ENCODE measurements at places on chromosomes 7 and 10.

DNA sequence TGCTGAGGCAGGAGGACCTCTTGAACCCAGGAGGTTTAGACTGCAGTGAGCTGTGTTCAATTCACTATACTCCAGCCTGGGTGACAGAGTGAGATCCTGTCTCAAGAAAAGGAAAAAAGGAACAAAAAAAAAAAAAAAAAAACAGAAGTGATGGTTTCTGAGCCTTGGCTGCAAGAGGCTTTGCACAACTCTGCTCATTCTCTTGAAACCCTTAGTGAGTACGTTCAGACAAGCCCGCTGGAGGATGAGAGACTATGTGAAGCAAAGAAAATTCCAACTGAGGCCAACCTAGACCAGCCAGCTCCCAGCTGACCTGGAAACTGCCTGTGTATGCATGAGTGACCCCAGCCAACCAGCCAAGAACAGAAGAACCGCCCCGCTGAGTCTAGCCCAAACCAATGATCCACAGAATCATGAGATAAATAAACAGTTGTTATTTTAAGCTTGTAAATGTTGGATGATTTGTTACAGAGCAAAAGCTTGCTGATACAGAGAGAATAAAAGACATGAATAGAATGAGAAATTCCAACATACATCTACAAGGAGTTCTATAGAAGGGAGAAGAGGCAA lies 50.6 kb upstream of the FZD9 start:
- no peak for DNase-seq

DNA sequence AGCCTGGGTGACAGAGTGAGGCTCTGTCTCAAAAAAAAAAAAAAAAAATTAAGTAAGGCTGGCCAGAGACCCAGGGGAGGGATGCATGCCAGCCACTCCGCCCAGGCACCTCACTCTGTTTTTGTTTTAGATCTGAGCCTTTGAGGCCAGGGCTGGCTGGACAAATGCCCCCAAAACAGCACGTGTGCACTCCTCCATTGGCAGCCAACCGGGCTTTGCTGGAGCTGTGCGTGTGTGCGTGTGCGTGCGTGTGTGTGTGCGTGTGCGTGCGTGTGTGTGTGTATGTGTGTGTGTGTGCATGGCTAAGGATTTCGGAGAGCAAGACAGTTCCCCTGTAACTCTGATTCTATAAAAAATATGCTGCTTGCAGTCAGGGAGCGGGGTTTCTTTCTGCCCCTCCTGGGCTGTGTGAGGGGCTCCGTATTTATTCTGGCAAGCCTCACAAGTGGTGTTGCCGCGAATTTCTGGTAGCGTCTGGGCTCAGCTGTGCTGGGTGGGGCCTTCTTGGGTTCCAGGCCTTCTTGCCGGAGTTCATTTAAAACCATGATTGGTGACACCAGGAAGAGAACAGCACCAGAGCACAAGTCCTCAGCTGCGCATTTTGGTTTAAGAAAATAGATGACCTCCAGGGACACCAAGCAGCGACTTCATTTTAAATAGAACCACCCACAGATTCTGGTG lies 28.1 kb upstream of the UNCX start:
- no peak for DNase-seq

DNA sequence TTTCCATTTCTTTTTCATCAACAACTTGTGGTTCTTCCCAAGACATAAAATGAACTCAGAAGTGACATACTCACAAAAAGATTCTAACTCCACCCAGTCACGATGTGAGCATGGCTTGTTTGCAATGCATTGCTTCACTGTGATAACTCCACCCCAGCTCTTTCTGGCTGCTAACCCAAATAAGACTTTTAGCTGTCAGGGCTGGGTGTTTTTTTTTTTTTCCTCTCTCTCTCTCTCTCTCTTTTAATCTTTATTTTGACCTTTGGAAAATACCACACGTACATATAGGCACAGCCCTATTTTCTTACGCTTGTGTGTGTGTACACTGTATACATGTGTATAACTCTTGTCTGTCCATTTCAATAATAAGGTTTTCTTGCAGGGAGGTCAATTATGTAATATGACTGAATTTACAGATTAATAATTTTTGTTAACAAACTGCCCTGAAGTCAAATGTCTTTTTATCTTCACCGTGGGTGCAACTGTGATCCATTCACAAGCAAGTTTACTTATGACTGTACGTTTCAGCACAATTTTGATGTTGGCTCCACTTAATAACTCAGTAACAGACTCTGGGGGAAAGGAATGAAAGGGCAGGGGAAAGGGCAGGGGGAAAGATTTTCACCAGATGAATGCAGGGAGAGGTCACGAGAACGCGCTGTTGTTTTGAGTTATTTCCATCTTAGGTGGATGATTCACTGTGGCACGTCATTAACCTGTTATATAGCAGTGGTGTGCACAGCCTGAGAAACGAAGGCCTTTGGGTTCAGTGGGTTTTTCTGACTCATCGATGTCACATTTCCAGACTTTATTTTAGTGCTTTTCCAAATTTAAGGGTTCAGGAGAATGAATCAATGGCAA lies 49.1 kb downstream of the APBB1IP start:
- DNase-seq: no peak

- DNase-seq: no peak
Observed at GRCh38 chr10:130128922-130129321, 7.3 kb upstream of the GLRX3 start.

DNA sequence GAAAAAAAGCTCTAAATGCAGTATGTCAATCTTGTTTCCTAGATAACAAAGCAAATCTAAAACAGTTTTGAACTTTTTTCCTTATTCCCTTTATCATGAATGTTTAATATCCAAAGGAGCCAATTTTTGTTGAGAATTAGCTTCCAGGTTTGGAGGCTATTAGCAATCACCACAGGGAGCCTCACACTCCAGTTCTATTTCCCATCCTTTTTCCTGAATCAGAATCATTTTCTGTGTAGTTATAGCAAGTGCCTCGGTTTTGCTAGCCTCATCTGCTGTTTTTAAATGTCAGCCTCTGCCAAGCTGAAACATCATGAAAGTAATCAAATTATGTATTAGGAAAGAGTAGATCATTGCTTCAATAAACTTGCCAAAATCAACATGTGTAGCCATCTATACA lies 357.5 kb upstream of the LRGUK start:
- DNase-seq: no peak

GRCh38 chr7:2008101-2008935 lies 224.4 kb downstream of the MAD1L1 start:
- no peak for DNase-seq

DNA sequence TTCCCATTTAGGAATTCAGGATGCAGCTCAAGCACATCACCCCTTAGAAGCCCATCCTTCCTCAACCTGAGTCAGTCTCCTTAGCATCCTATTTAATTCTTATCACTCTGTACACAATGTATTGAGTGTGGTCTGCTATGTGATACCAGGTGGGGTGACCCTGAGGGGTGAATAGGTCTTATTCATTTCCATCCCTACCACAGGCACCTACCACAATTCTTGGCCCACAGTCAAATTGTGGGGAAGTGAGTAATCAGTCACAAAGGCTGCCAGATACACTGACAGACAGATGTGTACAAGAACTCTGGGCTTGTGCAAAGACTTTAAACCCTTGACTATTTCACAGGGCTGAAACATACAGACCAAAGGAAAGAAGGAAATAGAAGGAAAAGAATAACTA lies 560.5 kb downstream of the PARD3 start:
- DNase-seq: no peak

- no peak for DNase-seq
Observed at GRCh38 chr10:5547681-5547930, 22.8 kb downstream of the CALML3 start.

DNA sequence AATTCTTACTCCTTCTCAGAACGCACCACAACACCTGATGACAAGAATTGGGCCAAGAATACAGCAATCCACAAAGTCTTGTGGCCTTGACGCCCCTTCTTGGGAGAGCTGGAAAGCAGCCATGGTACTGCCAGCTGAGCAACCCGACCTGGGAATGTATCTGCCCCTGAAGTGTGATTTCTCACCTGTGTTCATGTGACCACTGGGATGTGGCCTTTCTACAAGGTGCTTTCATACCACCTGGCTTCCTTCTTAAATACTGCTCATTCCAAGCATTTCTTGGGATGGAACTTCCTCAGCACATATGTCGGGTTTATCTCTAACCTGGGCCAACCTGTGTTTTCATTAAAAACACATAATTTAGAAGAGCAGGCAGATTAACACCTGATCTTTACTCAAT lies 72.1 kb downstream of the HTR7 start:
- no peak for DNase-seq

DNA sequence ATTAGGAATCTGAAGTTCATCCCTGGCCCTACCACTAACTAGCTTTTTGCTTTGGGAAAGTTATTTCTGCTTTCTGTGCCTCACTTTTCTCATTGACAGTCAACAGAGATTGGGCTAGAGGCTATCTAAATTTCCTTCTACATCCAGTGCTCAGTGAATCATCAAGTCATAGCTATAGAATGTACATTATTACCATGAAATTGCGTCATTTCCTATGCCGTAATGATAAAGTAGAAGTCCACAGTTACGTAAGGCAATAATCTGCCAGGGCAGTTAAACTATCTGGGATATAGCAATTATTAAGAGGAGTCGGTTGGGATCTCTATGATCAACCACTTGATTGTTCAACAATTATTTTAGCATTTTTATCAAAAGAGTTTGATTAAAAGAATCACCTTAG lies 64.4 kb downstream of the ITGB8 start:
- no peak for DNase-seq

DNA sequence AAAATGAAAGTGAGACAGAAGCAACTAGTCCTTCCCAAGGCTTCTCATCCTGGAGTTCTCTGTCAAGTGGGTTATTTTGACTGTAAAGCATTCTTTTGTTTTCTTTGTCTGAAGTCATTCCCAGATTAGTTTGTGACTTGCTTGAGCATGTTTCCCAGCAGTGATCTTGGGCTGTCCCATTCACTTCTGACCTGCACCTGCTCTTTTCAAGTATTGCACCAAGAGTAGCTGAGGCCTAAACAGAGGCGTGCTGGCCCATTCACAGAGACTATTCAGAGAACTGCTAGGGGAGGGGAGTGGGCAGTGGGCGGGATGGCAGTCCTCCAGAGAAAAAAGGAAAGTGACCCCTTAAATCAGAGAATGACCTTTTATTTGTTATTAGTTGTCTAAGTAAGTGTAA lies 61.3 kb downstream of the CACNA2D1 start:
- DNase-seq: no peak

GRCh38 chr10:122021379-122021778 lies 32.4 kb downstream of the TACC2 start:
- DNase-seq: no peak

GRCh38 chr10:3006607-3007006 lies 60.7 kb upstream of the PFKP start:
- DNase-seq: no peak

DNA sequence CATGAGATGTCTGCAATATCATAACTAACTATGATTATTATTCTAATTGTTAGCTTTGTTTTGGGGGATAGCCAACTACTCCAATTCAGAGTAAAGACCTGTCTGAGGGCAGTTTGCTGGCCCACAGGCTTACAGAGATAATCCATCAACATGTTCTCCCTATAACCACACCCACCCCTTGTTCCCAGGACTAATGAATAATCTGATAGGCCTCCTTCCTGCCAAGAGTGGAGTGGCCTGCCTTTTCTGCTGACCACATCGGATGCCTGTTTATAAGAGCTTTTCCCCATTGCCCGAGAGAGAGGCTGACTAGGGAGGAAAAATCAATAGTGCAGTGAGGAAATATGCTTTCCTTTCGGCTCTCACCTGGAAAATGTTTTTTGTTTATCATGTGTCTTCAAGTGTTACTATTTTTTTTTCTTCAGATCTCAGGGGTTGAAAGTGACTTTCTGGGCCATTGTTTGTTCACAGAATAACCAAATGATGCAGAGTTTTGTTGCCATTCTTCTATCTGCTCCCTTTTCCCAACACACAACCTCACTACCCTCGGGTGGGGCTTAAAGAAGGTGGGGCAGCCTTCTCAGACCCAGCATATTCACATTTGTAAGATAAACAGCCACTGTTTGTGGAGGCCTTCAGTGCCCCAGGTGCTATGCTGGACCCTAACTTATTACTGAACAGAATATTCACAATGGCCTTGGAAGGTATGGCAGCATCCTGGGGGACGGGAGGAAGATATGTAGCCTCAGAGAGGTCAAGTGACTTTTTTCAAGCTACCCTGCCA lies 38.4 kb downstream of the PLPP4 start:
- no peak for DNase-seq

DNA sequence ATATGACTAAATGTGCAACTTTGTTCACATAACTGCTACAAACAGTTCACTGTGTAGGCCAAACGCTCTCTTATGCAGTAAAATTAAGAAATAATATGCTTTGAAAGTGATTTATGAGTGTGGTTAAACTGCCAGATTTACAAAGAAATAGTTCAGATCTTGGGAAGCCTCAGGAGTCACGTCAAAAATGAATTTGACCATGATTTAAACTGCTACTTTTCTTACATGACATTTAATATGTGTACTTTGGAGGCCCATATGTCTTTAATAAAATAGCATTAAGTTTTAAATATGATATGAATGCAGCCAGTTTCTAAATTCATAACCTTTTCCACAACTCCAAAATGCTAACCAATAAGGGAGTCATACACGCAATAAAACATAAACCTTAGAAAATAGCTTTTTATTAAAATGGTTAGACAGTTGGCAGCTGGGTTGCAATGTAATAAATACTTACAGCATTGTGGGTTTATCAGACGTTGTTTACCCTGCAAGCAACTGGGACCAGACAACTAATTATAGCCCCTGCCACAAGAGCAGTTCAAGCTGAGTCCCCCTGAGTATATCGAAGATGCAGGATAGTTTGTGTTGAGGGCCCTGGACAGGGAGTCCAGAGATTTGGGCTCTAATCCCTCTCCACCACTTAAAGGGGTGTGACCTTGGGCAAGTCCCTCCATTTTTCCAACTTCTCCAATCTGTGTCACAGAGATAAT lies 640.4 kb downstream of the LRMDA start:
- no peak for DNase-seq

- DNase-seq: no peak
Observed at GRCh38 chr10:127734753-127735152, 2.2 kb upstream of the FOXI2 start.

GRCh38 chr7:134892963-134893362 lies 93.3 kb upstream of the AGBL3 start:
- no peak for DNase-seq

DNA sequence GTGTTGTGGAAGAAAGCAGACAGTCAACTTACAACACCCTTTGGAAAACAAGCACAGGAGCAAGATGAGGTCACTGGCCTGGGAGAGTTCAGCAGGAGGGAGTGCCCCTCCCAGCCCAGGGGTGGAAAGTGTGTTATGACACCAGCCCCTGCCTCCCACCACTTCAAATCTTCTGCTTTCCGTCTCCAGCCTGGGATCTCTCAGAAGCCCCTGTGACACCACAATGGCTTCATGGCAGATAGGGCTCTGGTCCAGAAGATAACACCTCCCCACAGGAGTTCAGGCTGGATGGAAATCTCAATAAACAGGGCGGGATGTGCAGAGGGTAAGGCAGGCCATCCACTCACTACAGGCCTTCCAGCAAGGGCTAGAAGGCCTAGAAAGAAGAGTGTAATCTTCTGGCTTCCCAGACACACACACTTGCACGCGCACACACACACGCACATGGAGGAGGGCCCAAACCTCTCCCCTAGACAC lies 48.7 kb upstream of the ZMIZ1 start:
- peak; percentile 46 for DNase-seq
